ENCODE measurements at places on chromosomes 5 and 9.
A peak's percentile ranks its signal among the peaks of the same experiment; 100 is the strongest.

- peak; percentile 64 for DNase-seq
Measured at GRCh38 chr5:76473661-76474060, 70.6 kb downstream of the IQGAP2 start.

- DNase-seq, result no peak
Measured at GRCh38 chr5:74477761-74478160, 162.8 kb downstream of the ENC1 start.

- no peak for DNase-seq
Measured at GRCh38 chr5:95669540-95669939, 13.3 kb downstream of the SPATA9 start.

- peak; percentile 62 for DNase-seq
Measured at GRCh38 chr9:114611516-114612271, 603 bp downstream of the TMEM268 start.

DNA sequence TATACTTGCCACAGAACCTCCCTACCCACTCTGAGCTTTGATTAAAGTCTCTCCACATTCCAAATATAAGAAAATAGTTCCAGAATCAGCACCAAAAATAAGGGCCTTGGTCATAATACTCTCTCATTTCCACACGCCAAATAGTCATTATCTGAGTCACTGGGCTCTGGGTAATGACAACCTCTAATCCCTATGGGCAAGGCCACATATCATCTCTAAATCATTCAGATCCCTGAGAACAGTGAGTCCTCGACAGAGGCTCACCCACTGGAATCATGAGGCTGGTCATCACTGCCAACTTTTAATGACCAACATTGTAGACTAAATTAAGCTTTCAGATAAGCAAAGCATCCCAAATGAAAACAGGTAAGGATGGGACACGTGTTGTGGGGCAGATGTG is 28.1 kb downstream of the FAM114A2 start:
- DNase-seq, result no peak

DNA sequence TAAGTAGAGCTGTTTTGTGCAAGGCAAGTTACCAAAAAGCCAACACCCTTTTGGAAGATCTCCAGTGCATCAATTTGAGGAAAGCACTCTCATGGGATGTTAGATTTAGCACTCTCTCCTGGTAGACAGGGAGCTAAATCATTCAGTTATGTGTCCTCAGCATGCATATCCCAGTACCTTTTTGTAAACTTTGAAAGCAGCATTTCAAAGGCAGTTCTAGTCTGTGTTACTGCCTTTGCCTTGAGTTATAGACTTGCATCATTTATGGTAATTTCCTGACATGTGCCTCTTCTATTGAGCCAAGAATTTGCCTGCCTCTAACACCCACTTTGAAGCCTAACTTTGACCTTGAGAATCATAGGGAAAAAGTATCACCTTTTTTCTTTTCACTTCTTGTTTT is 120.6 kb downstream of the KIF4B start:
- DNase-seq, result no peak

DNA sequence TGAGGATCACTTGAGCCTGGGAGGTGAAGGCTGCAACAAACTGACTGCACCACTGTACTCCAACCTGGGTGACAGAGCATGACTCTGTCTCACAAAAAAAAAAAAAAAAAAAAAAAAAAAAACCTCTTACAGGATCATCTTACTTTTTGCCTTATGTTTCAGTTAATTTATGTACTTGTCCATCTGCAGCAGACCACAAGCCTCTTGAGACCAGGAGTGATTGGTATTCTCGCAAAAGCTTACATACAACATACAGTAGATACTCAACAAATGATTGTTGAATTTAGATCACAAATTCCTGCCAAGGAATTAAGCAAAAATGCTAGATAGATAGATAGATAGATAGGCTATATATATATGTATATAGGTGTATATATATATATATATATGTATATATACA is 12.4 kb downstream of the CEMIP2 start:
- DNase-seq, result no peak

DNA sequence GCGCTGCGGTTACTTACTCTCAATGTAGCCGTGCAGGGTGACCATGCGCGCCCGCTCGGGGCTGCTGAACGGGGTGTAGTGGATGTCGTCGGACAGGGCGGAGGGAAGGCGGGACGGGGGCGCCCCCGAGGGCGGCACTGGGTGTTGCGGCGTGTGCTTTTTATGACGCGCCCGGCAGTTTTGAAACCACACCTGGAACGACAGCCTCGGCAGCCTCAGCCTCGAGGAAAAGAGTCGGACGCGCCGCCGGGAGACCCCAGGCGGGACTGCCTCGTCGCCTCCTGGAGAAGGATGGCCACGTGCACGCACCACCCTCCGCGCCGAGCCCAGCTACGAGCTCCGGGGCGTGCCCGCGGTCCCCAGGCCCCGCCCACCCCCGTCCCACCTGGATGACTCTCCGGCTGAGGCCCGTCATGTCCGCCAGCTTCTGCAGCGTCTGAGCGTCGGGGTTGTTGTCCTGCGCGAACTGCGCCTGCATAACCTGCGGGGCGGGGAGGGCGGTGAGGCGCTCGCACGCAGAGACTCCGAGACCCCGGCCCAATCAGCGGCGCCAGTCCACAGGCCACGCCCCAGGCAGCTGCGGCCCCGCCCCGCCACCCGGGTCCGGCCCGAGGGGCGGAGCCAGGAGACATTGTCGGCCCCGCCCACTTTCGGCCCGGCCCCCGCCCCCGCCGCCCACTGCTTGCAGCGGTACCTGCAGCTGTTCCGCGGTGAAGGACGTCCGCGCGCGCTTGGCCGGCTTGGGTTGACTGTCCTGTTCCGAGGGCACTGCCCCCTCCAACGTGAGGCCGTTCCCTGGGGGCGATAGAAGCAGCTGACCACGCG is 15.0 kb downstream of the LHX6 start:
- DNase-seq, result peak; percentile 31

- DNase-seq, result no peak
Measured at GRCh38 chr9:22210262-22210661, 201.2 kb upstream of the CDKN2B start.

- DNase-seq, result no peak
Measured at GRCh38 chr9:16315720-16316119, 554.8 kb downstream of the BNC2 start.

- no peak for DNase-seq
Measured at GRCh38 chr5:144144956-144145751, 25.3 kb downstream of the YIPF5 start.

GRCh38 chr9:27053369-27054022 is 48.0 kb upstream of the LRRC19 start:
- DNase-seq, result no peak

DNA sequence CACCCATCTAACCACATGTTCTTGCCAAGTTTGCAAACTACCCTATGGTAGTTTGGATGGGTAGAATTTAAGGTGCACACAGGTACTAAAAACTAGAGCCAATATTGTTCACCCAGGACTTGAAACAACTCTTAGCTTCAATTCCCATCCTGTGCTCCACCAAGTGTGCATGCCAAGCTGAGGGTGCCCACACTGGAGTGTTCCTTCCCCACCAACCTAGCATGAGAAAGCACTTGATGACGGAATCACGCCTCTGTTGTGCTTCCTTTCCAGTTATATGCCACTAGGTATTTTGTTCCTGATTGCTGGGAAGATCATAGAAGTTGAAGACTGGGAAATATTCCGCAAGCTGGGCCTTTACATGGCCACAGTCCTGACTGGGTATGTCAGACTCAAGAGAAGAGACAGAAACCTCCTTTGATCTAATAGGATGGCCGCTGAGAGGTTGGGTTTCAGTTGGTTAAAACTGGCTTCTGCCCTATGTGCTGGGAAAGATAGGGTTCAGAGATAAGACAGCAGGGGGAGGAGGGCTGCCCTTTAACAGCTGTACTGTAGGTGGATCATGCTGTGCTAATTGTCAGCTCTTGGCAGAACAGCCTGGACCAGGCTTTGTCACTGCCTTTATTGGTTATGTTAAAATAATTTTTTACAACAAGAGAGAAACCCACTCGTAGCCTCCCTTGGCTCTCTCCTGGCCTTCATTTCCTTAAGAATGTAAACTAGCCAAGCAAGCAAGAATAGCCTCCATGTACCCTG is 83.5 kb downstream of the SLC1A1 start:
- no peak for DNase-seq

GRCh38 chr5:40687321-40687720 is 7.6 kb downstream of the PTGER4 start:
- no peak for DNase-seq

DNA sequence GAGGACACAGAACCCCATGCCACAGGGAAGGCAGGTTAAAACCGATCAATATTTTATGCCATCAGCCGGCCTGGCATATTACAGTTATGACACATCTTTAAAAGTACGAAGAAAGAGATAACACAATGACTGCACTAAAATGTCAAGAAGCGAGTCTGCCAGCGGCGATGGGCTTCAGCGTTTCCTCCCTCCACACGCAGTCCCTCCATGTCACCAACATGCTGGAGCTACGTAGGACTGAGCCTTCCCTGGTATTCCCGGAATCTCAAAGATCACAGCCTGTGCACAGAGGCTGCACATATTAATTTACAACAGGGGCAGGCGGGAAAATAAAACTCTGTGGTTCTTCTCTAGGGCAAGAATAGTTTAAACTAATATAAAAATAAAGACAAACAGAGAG is 257.7 kb downstream of the IRX1 start:
- no peak for DNase-seq

- no peak for DNase-seq
Measured at GRCh38 chr5:77958642-77959330, 182.6 kb upstream of the TBCA start.

DNA sequence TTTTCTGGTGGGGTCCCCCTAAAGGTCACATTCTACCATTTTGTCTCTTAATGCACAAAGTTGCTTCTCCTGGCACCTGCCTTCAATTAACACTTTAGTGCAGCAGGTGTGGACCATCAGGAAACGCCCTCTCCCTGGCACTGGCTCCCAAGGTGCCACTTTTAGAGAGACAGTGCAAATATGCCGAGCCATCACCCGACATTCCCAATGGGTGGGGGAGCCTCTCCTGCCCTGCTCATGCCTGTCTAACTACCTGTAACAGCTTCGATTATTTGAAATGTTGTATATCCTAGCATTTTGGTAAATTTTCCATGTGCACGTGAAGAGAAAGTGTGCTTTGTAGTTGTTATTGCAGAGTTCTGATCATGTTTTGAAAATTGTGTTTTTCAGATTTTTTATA is 13.2 kb upstream of the LRRC14B start:
- no peak for DNase-seq

DNA sequence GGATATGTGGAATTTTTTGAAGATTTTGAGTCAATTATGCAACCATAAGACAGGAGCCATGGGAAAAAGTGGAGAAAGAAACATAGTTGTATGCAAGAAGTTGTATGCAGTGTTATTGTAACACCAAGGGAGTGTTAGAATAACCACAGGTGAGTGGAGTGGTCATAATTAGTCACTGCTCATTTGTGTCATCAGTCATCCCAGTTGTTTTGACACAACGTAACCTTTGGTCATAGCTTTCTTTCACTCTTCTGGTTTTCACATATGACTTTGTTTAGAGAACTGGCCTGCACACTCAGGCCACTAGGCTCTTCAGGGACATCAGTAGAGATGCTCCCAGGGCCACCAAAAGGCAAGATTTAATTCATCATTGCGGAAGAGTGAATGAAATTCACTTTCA is 158.7 kb upstream of the HMHB1 start:
- DNase-seq, result no peak

DNA sequence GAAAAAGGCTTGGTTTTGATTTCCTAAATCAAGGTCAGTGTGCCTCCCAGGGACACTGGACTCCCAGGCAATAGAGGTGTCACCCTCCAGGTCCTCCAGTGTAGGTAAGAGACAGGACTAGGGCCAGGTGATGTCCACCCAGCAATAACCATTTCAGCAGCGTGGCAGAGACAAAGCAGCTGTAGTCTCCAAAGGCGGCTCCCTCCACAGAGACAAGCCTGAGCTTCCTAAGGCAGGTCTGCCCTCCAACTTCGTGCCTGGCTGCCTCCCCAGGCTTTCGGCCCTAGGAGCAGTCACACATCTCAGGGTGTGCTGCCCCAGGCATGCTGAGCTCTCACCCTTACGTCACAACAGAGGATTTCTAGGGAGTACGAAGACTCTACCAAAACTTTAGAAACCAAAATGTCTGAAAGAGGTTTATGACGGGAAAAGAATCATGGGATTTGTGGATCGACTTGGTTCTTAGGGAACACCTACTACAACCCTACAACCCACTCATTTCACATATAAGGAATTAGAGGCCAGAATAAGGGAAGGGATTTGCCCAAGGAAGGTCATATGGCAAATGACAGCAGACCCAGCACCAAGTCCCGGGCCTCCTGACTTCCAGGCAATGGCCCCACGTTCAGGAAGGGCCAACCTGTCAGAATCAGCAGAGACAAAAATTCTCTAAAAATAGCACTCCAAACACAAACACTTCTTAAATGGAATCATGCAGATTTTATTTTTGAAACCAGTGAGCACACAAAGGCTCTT is 105.5 kb downstream of the KLHL3 start:
- DNase-seq, result no peak

- DNase-seq, result no peak
Measured at GRCh38 chr5:150066901-150067396, 19.4 kb downstream of the CSF1R start.

DNA sequence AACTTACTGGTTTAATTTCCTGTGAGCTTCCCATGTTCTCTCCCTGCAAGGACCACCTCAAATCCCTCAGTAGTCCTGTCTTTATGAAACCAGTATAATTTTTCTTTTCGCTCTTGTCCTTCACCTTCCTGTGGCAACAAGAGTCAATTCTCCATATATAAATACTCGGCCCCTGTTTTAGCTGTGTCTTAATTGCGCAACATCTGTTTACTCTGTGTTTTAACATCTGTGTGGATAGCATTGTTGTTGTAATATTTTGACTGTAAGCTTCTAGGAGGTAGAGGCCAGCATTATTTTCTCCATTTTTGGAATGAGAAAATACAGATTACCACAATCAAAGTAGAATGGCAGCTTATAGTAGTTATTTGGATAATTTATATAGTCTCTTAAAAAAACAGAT is 30.2 kb upstream of the CDKN2B start:
- DNase-seq, result no peak

DNA sequence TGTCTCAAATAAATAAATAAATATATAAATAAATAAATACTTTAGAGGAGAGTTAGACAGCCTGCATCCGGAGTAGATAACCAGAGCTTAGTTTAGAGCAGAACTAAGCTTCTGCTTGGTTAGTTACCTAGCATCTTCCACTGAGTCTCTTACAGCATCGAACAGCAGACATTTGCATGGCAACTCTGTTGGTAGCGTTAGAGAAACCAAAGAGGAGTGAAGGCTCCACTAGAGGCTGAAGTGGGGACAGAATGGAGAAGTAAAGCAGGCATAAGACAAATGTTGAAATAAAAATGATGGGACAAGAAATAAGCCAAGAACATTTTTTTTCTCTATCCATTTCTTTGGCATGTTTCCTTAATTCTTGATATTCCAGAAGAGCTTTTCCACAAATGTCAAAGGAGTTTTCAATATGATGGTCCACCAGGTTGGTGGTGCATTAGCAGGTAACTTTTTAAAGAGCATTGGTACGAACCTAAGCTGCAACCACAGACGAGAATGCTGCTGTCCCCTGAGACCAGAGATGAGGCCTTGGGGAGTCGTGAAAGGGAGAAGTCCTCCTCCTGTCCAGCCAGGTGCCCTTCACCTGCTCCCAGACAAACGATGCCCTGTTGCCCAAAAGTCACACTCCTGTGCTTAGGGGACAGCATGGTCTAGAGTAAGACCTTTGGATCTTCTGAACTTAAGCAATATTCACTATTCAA is 438.3 kb downstream of the DIRAS2 start:
- DNase-seq, result no peak

Measured in activated CD8-positive, alpha-beta memory T cell treated with anti-CD3 and anti-CD28 coated beads, Interleukin-2, amount 50 U/mL, for 4 hours (primary cell).